ENCODE measurements at places on chromosomes 11 and 22.

- DNase-seq = no peak
These were observed 34.9 kb downstream of the ASCC2 start for GRCh38 chr22:29803190-29803589.

DNA sequence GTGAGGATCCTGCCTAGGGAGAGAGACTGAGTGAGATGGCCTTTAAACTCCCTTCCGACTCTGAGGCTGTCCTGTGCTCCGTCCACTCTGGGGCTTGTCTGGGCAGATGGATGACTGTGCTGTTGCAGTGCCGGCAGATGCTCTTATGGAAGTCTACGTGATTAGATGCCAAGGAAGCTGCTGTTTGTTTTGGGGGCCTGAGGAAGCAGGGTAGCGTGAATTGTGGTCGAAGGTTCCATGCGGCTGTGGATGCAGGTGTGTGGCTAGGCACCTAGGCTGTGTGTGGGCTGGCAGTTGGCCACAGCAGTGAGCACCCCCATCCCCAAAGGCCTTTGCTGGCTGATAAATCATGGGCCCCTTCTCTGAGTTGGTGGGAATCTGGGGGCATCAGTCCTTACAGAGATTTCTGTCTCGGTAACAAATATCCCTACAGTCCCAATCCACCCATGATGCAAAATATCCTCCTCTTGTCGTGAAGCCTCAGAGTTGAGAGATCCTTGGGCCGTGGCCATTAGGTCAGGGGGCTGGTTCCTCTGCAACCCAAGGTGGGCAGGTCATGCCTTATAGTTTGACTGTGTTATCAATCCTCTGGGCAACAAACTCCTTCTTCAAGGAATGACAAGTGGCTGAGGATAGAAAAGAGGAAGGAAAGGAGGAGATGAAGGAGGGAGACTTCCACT lies 31.2 kb downstream of the AMPD3 start:
- DNase-seq = no peak

- no peak for DNase-seq
These were observed 25.7 kb upstream of the TMPRSS4 start for GRCh38 chr11:118051136-118051610.

- DNase-seq = no peak
These were observed 18.4 kb upstream of the PITPNB start for GRCh38 chr22:27937453-27937852.

- DNase-seq = no peak
These were observed 10.1 kb upstream of the NXPE1 start for GRCh38 chr11:114569801-114570200.

DNA sequence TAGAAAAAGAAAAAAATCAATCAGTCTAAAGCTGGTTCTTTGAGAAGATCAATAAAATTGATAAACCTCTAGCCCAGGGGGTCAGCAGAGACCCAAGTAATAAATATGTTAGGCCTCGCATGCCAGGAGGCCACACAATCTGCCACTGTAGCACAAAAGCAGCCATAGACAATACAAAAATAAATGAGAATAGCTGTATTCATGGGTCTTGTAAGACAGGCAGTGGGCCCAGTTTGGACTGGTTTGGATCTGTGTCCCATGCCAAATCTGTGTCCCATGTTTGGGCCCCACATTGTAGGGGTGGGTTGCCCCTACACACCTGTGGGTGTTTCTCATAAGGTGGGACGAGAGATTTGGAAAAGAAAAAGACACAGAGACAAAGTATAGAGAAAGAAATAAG lies 6.6 kb upstream of the PLAAT4 start:
- DNase-seq = no peak

- DNase-seq = no peak
These were observed 310.2 kb downstream of the DLG2 start for GRCh38 chr11:85316967-85317366.
